ENCODE measurements at places on chromosomes 5 and 9.

DNA sequence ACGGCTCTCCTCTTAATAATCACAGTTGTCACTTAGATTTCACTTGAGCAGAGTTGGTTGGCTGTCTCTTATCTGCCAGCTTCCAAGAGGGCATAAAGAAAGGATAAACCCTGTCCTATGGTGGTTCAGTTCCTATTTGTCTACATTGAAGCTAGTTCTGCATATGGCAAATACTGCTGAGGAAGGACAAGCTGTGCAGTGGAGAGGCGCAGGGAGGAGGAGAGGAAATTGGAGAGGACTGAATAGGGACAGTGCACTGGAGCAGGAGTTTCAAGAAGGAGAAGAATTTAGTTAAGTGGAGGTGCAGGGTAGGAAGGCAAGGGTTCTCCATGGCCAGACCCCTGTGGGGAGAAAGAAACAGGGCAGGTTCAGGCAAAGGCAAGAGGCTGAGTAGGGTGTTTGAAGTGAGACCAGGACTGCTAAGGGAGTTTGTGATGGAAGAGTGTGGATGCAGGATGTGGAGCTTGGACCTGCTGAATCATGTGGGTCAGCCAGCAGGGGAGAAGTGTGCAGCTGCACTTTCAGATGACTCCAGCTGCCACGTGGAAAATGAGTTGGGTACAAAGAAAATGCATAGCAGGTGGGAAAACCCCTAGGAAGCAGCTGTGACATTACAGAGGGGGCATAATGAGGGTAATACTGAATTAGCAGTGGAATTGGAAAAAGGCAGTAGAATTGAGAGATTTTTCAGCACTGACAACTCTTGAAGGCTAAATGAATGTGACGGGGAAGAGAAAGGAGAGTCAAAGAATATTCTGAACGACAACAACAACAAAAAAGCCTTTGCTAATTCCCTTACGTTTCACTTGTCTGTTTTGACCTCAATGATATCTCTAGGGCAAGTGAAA lies 66.8 kb downstream of the MAMDC2 start:
- DNase-seq, result no peak

DNA sequence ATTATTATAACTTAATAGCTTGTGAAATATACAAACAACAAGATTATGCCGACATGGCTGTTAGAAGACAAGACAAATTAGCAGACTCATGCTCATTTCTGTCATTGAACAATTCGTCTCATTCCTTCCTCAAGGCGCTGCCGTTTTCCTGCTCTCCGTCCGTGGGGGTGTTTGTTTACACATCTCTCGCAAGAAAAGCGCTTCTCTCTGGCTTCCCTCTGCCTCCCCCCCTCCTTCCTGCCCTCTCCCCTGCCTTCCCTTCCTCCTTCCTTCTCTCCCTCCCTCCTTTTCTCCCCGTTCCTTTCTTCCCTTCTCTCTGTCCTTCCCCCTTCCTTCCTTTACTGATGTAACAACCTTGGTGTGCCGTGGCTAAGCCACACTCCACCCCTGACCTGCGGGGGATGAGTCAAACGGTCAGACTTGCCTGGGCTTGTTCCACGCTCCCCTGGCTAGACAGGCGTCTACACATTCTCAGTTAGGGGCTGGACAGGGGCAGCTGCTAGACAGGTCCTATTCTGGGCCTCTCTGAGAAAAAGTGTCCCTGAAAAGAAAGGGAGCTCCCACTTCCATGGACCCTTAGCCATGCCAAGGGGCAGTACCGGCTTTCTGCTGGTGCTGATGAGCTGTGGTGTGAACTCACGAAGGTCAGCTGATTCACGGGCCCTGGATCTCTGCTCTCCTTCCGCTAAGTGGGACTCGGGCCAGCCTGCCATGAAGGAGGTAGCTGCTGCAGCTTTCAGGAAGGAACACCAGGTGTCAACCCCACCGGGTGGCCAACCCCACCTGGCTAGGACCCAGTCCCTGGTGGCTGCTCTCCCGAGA lies 32.0 kb upstream of the SPTLC1 start:
- no peak for DNase-seq

DNA sequence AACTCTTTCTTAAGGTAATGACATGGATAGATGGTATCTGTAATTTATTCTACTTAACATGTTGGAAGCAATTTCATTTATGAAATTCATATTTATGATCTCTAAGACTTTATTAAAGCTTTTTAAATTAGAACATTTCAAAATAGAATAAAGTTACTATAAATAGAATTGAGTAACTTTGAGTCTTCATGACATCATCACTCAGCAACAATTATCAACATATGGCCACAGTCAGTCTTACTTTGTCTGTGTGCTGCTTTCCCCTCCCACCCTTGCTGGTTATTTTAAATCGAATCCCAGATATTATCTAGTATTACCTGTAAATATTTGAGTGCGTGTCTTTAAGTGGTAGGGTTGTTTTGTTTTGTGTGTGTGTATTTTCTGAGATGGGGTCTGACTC lies 65.2 kb downstream of the IPO11 start:
- DNase-seq, result no peak

DNA sequence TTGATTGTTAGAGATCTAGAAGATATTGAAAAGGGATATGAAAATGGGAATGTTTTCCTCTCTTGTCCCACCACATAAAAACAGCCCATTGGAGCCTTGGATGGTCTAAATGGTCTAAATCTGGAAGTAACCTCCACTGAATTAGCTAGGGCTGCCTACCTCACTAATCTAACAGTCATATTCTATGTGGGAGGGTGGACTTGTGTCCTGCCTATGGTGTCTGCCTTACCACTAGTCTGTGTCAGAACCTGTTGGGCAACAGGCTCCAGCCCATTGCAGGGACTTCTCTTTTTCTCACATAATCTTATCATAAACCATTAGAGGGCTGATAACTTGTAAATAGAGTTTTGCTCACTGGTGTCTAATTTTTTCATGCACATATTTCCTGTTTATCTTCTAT lies 548.8 kb upstream of the CDH18 start:
- no peak for DNase-seq

GRCh38 chr5:9713356-9713755 lies 83.2 kb upstream of the TAS2R1 start:
- DNase-seq, result no peak

DNA sequence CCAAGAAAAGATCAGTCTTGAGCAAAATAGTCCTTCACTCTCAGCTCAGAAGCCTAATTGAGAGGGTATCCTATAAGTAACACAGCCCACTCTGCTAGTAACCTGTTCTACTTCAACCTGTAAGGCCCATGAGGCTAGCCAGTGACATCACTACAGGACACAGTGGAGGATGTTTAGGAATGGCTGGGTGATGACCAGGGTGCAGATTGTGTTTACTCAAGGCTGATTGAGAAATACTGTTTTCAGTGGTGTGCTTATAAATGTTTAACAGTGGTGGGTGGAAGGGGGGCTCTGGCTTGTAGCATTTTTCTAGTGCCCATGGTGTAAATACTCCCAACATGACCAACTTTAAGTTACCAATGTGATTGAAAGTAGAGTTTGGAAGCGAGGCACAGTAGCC lies 159.8 kb upstream of the CCDC152 start:
- no peak for DNase-seq

DNA sequence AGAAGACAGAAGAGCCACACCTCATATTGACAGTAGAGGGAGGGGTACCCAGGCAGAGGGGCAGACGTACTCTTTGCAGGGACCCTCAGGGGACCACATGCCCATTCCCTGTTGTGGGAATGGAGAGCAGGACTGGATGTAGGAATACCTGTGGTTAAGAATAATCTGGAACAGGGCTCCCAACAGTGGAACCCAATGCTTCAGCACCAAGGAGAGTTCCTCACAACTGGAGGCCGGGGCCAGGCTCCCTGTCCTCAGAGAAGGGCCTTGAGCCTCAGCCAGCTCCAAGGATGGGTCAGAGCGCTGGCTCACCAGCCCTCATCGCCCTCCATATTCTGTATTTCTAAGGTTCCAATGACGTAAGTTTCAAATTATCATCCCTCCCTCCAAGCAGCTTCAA lies 7.4 kb upstream of the SHC3 start:
- DNase-seq, result no peak

- no peak for DNase-seq
Measured at GRCh38 chr9:116928884-116929283, 241.8 kb downstream of the TRIM32 start.

DNA sequence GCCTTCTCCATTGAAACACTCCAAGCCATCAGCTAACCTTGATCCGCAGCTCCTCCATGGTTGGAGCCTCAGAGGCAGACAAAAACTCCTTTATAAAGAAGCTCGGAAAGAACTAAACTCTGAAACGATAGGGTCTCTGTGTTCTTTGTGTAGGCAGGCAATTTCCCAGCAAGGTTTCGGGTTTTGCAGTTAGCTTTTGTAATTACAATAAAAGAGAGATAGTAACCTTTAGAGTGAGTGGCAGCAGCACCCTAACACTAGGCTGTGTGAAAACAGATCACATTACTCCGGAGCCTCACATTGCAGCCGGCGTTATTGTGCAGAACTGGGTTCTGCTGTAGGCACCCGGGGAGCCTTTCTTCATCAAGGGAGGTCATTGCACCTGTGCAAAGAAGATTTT lies 115.8 kb upstream of the MAP3K1 start:
- DNase-seq, result no peak

DNA sequence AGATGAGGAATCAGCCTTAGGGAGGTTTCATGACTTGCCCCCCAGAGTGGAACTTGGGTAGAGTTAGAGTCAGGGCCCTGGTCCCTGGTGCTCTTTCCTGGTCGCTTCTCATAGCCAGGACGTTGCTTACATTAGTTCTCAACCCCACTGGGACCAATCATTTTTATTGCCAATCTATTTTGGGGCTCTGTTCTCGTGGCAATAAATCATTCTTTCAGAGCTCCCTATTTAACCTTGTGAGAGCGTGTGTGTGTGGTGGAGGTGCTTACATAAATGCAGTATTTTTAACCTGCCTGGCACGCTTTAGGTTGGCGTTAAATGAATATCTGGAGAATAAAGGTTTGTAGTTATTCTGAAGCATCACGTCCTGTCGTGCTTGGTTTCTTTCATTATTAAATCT lies 4.1 kb downstream of the TRIO start:
- DNase-seq, result no peak

- no peak for DNase-seq
Measured at GRCh38 chr5:143782588-143783386, 29.2 kb upstream of the HMHB1 start.

GRCh38 chr9:118959366-118959765 lies 409.9 kb downstream of the BRINP1 start:
- DNase-seq, result no peak

- no peak for DNase-seq
Measured at GRCh38 chr5:114903767-114904166, 265.9 kb downstream of the TRIM36 start.

All from CD8-positive, alpha-beta T cell (primary cell).